Thyroid gland (tissue), 4 donors: ENCODE measurements at places on chromosomes 3 and 15.
A peak's percentile ranks its signal among the peaks of the same experiment; 100 is the strongest.

DNA sequence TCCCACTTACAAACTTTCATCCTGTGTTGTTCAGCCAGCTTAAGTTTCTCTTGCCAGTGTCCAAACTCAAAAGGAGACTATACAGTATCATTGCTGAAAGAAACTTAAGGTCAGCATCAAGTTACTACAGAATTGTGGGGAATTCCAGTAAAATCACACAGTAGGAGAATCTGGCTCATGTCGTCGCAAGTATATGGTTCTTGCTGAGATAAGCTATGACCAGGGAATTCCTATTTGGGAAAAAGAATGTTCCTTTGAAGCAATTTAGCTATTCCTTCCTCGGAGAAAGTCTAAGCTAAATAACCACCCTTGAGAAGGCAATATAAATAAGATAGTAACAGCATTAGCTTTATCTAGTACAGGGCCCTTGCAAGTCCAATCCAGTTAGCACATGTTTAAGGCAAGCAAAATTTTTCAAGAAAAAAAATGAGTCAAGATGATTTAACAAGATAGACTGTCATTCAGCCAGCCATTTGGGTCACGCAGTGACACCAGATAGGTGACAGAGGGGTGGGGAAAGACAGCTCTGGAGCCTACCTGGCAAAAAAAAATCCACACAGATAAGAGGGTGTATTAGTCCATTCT is 78.2 kb upstream of the THBS1 start:
- no peak overlapping the region for H3K27ac ChIP-seq
- no peaks in the 10 kb centered on the region for H3K27me3 ChIP-seq
- no peaks in the 10 kb centered on the region for H3K36me3 ChIP-seq
- no peak for DNase-seq

DNA sequence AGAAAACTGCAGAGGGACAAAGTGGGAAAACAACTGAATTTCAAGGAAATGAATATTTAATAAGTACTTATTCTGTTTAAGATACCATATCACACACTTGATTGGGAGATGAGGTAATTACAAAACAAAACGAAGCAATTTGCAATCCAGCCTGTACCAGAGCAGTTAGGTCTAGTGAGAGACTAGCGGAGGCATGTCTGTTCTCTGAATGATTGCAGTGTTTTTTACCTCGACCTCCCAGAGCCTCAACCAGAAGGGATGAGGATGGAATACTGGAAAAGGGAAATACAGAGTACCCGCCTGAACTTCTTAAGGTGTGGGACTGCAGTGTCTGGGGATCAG is 59.5 kb downstream of the PIK3CB start:
- no peak overlapping the region for H3K4me3 ChIP-seq
- peak overlapping the region; percentile 55 for H3K27ac ChIP-seq
- DNase-seq = no peak
- no peaks in the 10 kb centered on the region for H3K27me3 ChIP-seq
- H3K4me1 ChIP-seq = peaks cover 27% of the 10 kb centered on the region
- no peaks in the 10 kb centered on the region for H3K36me3 ChIP-seq

- no peak overlapping the region for H3K27ac ChIP-seq
- H3K4me3 ChIP-seq = no peak overlapping the region
- no peaks in the 10 kb centered on the region for H3K36me3 ChIP-seq
- H3K27me3 ChIP-seq = no peaks in the 10 kb centered on the region
- DNase-seq = no peak
Measured at GRCh38 chr15:35173444-35174118, 88.5 kb upstream of the NANOGP8 start.

DNA sequence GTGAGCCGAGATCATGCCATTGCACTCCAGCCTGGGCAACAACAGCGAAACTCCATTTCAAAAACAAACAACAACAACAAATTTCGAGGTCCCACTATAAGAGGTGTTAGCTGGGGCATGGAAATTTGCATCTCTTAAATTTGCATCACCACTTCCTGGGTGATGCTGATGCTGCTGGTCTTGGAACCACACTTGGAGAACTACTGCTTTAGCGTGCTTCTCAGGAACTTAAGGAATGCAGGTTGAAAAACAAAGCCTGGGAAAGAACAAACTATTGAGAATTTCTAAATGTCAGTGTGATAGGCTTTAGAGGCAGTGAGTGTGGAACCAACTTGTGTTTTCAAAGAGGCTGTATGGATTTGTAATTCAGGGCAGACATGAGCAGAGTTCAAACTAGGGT is 858.4 kb upstream of the ARPP21 start:
- H3K4me1 ChIP-seq = no peaks in the 10 kb centered on the region
- H3K4me3 ChIP-seq = no peak overlapping the region
- no peaks in the 10 kb centered on the region for H3K36me3 ChIP-seq
- no peaks in the 10 kb centered on the region for H3K27me3 ChIP-seq
- H3K27ac ChIP-seq = no peak overlapping the region

GRCh38 chr15:98722209-98722608 is 73.9 kb downstream of the IGF1R start:
- H3K36me3 ChIP-seq = no peaks in the 10 kb centered on the region
- H3K27me3 ChIP-seq = no peaks in the 10 kb centered on the region
- no peak overlapping the region for H3K4me3 ChIP-seq
- peaks cover 20% of the 10 kb centered on the region for H3K4me1 ChIP-seq

GRCh38 chr3:123789760-123790159 is 94.4 kb downstream of the MYLK start:
- H3K4me1 ChIP-seq = no peaks in the 10 kb centered on the region
- no peaks in the 10 kb centered on the region for H3K27me3 ChIP-seq
- H3K27ac ChIP-seq = no peak overlapping the region
- no peak for DNase-seq
- no peak overlapping the region for H3K4me3 ChIP-seq

GRCh38 chr3:40718681-40719080 is 193.9 kb downstream of the ZNF621 start:
- H3K36me3 ChIP-seq = no peaks in the 10 kb centered on the region
- H3K4me1 ChIP-seq = no peaks in the 10 kb centered on the region
- H3K27ac ChIP-seq = no peak overlapping the region
- DNase-seq = no peak

- no peaks in the 10 kb centered on the region for H3K36me3 ChIP-seq
- peaks cover 36% of the 10 kb centered on the region for H3K4me1 ChIP-seq
- peak overlapping the region; percentile 43 for H3K27ac ChIP-seq
- H3K27me3 ChIP-seq = no peaks in the 10 kb centered on the region
- DNase-seq = no peak
Measured at GRCh38 chr15:88636654-88637053, 2.2 kb upstream of the ISG20 start.

DNA sequence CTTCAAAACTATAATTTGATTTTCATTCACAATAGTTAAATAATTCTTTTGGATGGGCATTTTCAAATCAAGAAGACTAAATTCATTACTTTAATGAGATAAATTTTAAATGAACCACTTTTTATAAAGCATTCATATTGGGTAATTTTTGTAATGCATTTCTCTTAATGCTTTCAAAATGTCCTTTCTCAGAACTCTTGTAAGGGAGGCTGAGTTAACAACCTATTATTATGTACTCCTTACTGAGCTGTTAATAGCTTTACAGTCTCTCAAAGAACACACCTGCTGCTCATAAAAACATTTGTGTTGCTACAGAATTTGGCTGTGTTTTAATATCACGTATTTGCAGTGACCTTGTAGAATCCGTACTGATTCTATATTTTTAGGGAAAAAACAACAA is 334.0 kb upstream of the ARL6 start:
- no peak for DNase-seq
- no peaks in the 10 kb centered on the region for H3K27me3 ChIP-seq
- no peaks in the 10 kb centered on the region for H3K36me3 ChIP-seq

GRCh38 chr3:21894459-21895340 is 143.7 kb upstream of the ZNF385D start:
- no peaks in the 10 kb centered on the region for H3K4me1 ChIP-seq
- H3K36me3 ChIP-seq = no peaks in the 10 kb centered on the region
- H3K4me3 ChIP-seq = no peak overlapping the region
- no peak overlapping the region for H3K27ac ChIP-seq
- no peaks in the 10 kb centered on the region for H3K27me3 ChIP-seq
- DNase-seq = no peak

- no peak for DNase-seq
- no peaks in the 10 kb centered on the region for H3K27me3 ChIP-seq
Measured at GRCh38 chr3:98644168-98644567, 50.8 kb upstream of the CPOX start.

- H3K27ac ChIP-seq = no peak overlapping the region
- no peak for DNase-seq
- no peaks in the 10 kb centered on the region for H3K4me1 ChIP-seq
Measured at GRCh38 chr3:59069838-59070237, 20.0 kb upstream of the CFAP20DC start.

DNA sequence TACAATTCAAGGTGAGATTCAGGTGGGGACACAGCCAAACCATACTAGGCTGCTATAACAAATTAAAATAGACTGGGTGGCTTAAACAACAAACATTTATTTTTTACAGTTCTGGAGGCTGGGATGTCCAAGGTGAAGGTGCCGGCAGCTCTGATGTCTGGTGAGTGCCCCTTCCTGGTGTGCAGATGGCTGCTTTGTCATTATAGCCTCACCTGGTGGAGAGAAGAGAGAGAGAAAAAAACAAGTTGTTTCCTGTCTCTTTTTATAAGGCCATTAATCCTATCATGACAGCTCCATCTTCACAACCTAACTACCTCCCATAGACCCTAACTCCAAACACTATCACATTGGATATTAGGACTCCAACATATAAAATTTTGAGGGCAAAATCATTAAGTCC is 279.7 kb downstream of the ZIC1 start:
- H3K36me3 ChIP-seq = no peaks in the 10 kb centered on the region
- H3K4me1 ChIP-seq = no peaks in the 10 kb centered on the region
- no peak overlapping the region for H3K4me3 ChIP-seq

- DNase-seq = no peak
- no peak overlapping the region for H3K27ac ChIP-seq
- H3K4me1 ChIP-seq = no peaks in the 10 kb centered on the region
- H3K27me3 ChIP-seq = no peaks in the 10 kb centered on the region
- no peaks in the 10 kb centered on the region for H3K36me3 ChIP-seq
Measured at GRCh38 chr3:100048248-100048647, 66.1 kb downstream of the FILIP1L start.

GRCh38 chr3:53375019-53375418 is 27.7 kb upstream of the DCP1A start:
- H3K36me3 ChIP-seq = no peaks in the 10 kb centered on the region
- H3K4me3 ChIP-seq = no peak overlapping the region
- no peaks in the 10 kb centered on the region for H3K27me3 ChIP-seq
- H3K27ac ChIP-seq = no peak overlapping the region
- DNase-seq = peak; percentile 79

- peak overlapping the region; percentile 57 for H3K27ac ChIP-seq
- no peak overlapping the region for H3K4me3 ChIP-seq
- no peaks in the 10 kb centered on the region for H3K27me3 ChIP-seq
- H3K4me1 ChIP-seq = peaks cover 20% of the 10 kb centered on the region
Measured at GRCh38 chr3:140187028-140187427, 252.0 kb downstream of the CLSTN2 start.

DNA sequence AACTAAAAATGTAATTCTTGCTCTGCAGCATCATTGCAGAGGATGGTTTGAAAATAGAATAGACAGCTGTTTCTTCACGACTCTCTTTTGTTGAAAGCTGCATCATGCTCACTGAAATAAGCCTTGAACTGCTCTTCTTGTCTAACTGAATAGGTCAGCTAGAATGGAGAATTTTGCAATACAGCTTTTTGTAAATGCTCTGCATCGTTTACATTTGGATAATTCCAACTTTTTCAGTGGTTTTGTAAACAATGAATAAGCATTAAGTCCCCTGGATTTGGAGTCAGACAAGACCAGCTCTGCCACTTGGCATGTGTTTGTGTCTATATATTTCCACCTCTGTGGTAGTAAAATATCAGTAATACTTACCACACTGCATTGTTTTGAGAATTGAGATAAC is 95.2 kb downstream of the PLSCR2 start:
- DNase-seq = no peak
- H3K36me3 ChIP-seq = no peaks in the 10 kb centered on the region
- H3K27me3 ChIP-seq = no peaks in the 10 kb centered on the region
- H3K4me3 ChIP-seq = no peak overlapping the region
- H3K4me1 ChIP-seq = no peaks in the 10 kb centered on the region

DNA sequence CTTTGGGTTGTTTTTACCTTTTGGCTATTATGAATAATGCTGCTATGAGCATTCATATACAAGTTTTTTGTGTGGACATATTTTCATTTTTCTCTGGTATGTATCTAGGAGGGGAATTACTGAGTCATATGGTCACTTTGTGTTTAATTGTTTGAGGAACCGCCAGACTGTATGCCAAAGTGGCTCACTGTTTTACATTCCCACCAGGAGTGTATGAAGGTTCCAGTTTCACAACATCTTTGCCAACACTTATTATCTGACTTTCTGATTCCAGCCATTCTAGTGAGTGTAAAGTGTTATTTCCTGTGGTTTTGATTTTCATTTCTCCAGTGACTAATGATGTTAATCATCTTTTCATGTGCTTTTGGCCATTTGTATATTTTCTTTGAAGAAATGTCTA is 51.8 kb downstream of the CMTM7 start:
- no peak for DNase-seq
- peaks cover 14% of the 10 kb centered on the region for H3K4me1 ChIP-seq
- H3K27ac ChIP-seq = no peak overlapping the region
- no peaks in the 10 kb centered on the region for H3K27me3 ChIP-seq
- no peaks in the 10 kb centered on the region for H3K36me3 ChIP-seq

GRCh38 chr3:127162947-127163645 is 29.8 kb upstream of the PRR23E start:
- H3K36me3 ChIP-seq = no peaks in the 10 kb centered on the region
- H3K27ac ChIP-seq = no peak overlapping the region
- DNase-seq = no peak
- no peaks in the 10 kb centered on the region for H3K4me1 ChIP-seq
- no peaks in the 10 kb centered on the region for H3K27me3 ChIP-seq
- no peak overlapping the region for H3K4me3 ChIP-seq

- no peaks in the 10 kb centered on the region for H3K36me3 ChIP-seq
- no peak overlapping the region for H3K27ac ChIP-seq
- no peaks in the 10 kb centered on the region for H3K27me3 ChIP-seq
Measured at GRCh38 chr3:133058243-133058642, 20.1 kb downstream of the TMEM108 start.

GRCh38 chr15:41474436-41474835 is 19.2 kb upstream of the ITPKA start:
- no peak for DNase-seq
- no peaks in the 10 kb centered on the region for H3K4me1 ChIP-seq
- H3K27ac ChIP-seq = no peak overlapping the region
- no peak overlapping the region for H3K4me3 ChIP-seq
- no peaks in the 10 kb centered on the region for H3K27me3 ChIP-seq

- DNase-seq = no peak
- no peaks in the 10 kb centered on the region for H3K27me3 ChIP-seq
- H3K4me3 ChIP-seq = no peak overlapping the region
- H3K27ac ChIP-seq = no peak overlapping the region
- no peaks in the 10 kb centered on the region for H3K4me1 ChIP-seq
Measured at GRCh38 chr3:14031271-14031670, 93.4 kb downstream of the CHCHD4 start.

GRCh38 chr3:28268989-28269388 is 27.6 kb downstream of the CMC1 start:
- H3K36me3 ChIP-seq = no peaks in the 10 kb centered on the region
- no peak for DNase-seq
- no peaks in the 10 kb centered on the region for H3K27me3 ChIP-seq
- no peak overlapping the region for H3K27ac ChIP-seq
- H3K4me1 ChIP-seq = no peaks in the 10 kb centered on the region
